ENCODE measurements at places on chromosomes 16 and 17.

- DNase-seq = peak; percentile 74
Observed at GRCh38 chr17:75571197-75571884, 16.3 kb upstream of the MYO15B start.

GRCh38 chr17:16924696-16925440, 47.0 kb downstream of the TNFRSF13B start:
- DNase-seq = no peak

- no peak for DNase-seq
Observed at GRCh38 chr17:70947636-70948565, 778.6 kb downstream of the KCNJ2 start.

GRCh38 chr17:17913695-17914332, 58.4 kb downstream of the TOM1L2 start:
- peak; percentile 62 for DNase-seq

GRCh38 chr16:88614818-88615580, 23.4 kb upstream of the IL17C start:
- DNase-seq = no peak

- peak; percentile 99 for DNase-seq
Observed at GRCh38 chr16:1991948-1992703, 2.4 kb downstream of the SYNGR3 start.

- no peak for DNase-seq
Observed at GRCh38 chr17:77206158-77206956, 65.6 kb downstream of the SEC14L1 start.

DNA sequence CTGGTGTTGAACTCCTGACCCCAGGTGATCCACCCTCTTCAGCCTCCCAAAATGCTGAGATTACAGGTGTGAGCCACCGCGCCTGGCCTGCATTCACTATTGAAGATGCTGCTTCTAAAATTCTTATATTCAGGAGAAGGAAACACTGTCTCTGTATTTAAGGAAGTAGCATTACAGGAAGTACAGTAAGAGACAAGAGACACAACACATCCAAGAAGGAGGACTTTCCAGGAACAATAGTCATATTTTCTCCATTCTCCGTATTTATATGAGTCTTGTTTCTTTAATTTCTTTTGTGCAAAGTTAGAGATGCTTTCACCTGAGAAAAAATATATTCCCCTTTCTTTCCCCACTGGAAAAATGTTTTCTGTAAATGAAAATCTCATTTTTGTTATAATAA, 18.3 kb upstream of the ABCA3 start:
- DNase-seq = no peak

- no peak for DNase-seq
Observed at GRCh38 chr16:57028086-57028485, 38.7 kb downstream of the NLRC5 start.

- DNase-seq = no peak
Observed at GRCh38 chr17:4364622-4365041, 1.8 kb downstream of the UBE2G1 start.

DNA sequence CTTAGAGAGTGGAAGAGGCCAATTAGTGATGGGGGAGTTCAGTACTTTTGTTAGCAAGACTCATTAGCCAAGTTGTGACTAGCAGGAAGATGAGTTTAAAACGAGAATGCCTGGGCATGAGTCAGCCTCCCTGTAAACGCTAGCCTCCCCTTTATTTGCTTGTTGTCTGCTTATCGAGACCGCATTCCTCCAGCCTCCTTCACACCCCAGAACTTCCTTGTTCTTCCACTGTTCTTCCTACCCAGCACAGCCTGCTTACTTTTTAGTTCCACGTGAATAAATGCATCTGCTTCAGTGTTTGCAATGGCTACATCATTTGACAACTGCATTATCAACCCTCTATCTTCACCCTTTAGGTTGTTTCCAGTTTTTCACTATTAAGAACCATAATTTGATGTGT, 20.2 kb upstream of the OR3A1 start:
- no peak for DNase-seq
